ENCODE measurements at places on chromosomes 12 and 14.

DNA sequence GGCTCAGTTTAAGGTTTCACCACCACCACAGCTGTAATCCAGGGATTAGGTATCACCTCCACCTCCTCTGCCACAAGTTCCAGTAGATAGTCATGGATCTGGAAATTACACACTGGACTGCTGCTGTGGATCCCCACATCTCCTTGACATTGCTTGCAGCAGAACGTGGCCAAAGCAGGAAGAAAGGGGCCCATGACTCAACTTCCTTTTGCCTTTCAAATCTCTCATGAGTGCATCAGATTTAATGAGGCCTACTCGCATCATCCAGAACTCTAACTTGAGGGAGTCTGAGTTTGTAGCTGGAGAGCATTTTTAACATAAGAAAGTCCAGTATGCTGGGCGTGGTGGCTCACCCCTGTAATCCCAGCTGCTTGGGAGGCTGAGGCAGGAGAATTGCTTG lies 29.2 kb upstream of the TMED10 start:
- DNase-seq = no peak

DNA sequence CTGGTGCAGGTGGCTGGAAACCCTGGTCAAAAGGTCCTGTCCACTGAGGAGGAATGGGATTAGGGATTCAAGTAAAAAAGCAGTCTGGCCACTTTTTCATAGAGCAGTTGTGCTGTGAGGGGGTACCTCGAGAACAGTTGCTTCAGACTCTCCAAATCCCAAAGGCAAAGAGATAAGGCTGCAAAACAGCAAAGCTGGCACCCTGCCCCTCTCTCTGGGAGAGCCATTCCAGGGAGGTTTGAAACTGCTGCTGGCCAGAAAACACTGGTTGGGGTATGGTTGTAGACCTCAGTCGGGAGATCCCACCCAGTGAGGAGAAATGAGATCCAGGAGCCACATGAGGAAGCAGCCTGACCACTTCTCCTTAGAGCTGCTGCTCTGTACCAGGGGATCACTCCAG lies 137.3 kb downstream of the CEP83 start:
- DNase-seq = no peak

DNA sequence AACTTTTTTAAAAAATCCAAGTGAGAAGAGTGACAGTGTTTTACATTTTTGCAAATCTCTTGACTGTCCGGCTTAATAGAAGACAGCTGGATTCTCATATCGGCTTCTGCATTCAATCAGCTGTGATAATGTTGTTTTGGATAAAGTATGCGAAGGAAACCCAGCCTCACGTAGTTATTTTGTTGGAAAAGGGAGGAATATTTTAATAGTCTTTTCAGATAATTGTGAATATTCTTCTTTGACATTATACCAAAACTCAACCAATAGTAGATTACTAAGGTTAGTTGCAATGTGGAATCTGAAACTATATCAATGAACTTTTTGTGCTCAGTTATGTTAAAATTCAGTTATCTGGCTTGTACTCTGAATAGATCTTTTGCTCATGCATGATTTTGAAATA lies 276.5 kb downstream of the ZFP36L1 start:
- no peak for DNase-seq

GRCh38 chr12:109115758-109116610 lies at the start of gene ACACB:
Gene ACACB, plus strand, starts transcription at chr12:109116587. Its CDS starts 22,819 bp downstream, at chr12:109139406.
- DNase-seq = no peak

- DNase-seq = peak; percentile 28
These were observed 193.9 kb downstream of the EMP1 start for GRCh38 chr12:13390381-13390861.
